ENCODE measurements at places on chromosomes 6 and 20. TPM values are rescaled to one million over a fixed set of nuclear protein-coding genes. Genes with fewer than 3 reads are reported as not detected.

DNA sequence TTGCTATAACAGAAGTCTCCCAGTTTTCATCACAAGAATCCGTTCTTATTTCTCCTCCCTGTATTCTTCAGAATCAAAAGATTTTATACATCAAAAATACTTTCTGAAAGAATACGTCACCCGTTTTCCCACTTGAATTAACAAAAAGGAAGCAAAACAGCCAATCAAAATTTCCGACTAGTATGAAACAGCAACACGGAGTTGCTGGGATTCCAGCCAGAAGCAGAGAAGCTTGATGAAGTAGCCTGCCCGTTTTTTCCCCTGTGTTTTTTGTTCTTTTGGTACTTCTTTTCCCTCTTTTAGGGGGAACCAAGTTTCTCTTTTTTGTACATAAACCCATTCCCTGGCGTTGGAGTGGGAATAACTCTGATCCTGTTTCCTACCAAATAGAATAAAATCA, 14.6 kb downstream of the TXLNB start:
- DNase-seq, result no peak

DNA sequence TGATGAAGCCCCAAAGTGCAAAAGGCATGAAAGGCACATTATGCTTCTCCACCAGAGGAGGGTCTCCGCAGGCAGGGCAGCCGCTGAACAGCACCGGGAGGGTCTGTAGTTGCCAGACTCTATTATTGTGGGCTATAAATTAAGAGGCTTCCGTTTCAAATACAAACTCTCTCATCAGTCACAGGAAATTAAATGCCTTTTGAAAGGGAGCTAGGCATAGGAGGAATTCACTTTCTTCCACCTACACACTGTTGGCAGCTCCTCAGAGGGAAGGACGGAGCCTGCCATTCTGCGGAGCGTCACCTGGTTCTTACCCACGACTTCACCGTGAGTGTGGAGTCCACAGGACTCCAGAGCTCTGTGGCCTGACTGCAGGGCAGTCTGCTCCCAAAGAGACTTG, 140.8 kb upstream of the AGPAT4 start:
- no peak for DNase-seq

DNA sequence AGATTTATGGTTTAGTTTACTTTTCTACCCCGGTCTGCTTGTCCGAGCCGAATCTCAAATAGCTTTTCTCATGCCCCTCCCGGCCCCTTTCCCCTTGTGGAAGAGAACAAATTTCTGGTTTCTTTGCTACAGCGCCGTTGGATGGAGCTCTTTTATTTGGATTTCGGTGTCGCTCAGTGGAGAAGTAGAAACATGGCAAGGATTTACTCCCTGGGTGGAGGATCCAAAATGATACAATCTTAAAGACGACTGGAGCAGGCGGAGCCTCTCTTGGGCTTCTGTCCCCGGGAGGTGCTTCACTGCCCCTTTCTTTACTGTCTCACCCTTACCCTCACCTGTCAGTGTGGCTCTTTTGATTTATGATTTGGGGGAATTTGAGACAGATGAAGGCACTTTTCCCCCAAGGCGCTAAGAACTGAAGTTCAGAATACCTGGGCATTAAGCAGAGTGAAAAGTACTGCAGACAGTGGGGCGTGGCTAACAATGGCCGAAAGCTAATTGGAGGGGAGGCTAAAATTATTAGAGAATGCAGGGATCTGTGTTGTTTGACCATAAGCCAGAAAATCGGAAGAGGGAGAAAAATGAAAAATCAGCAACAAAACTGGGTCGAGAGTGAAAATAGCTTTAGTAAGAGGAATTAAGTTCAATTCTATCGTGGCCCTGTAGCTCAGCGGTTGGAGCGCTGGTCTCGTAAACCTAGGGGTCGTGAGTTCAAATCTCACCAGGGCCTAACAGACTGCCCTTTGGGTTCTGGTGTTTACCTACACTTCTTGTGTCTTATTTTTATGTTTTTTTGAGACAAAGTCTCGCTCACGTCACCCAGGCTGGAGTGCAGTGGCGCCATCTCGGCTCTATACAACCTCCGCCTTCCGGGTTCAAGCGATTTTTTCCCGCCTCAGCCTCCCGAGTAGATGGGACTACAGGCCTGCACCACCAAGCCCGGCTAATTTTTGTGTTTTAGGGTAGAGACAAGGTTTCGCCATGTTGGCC, 145.1 kb upstream of the ZNF184 start:
- DNase-seq, result no peak

DNA sequence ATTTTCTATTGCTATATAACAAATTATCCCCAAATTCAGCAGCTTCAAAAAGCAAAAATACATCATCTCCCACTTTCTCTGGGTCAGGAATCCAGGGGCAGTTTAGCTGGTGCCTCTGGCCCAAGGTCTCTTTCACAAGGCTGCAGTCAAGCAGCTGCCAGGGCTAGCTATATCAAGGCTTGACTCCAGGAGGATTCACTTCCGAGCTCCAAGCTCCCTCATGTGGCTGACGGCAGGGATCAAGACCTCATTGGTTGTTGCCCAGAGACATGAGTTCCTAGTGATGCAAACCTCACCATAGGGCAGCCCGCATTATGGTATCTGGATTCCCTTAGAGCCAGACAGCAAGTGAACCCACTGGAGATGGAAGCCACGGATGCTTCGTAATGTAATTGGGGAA, 1.3 kb upstream of the VNN1 start:
- DNase-seq, result no peak

DNA sequence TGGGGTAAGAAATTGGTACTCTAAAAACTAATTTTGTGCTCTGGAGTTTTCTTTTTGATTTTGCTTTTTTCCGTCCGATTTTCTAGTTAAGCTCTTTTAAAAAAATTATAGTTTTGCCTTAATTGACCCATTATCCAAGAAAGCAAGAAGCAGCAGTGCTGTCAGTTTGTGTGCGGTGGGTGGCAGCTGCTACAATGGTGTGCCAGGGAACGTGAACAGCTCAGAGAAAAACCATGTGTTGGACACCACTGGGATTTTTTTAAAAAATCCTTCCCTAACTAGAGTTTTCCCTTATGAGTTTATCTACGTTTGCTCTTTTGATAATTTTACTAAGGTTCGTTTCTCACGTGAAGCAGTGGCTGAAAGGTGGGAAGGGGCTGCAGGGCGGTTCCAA, 8.0 kb downstream of the MAP3K5 start:
- DNase-seq, result no peak

GRCh38 chr6:55180258-55180657, 5.9 kb downstream of the HCRTR2 start:
- no peak for DNase-seq

GRCh38 chr20:12976720-12977309, 32.0 kb upstream of the SPTLC3 start:
- DNase-seq, result no peak

DNA sequence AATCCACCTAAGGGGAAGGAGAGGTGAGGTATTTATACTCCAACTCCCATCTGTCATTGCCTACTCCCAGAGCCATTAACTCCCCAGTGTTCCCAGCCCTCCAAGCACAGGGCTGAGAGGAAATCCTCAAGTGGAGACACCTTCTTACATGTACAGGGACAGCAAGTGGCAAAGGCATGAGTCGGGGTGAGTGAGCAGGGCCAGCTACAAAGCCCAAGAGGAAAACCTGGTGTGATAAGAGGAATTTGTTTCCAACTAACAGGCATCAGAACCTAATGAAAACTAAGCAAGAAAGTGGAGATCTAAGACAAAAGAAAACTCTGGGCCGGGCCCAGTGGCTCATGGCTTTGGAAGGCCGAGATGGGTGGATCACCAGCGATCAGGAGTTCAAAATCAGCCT, 70.0 kb upstream of the SRSF6 start:
- DNase-seq, result no peak

GRCh38 chr20:35985806-35986205, 17.4 kb downstream of the CNBD2 start:
- no peak for DNase-seq

GRCh38 chr6:128826606-128827005, 56.3 kb upstream of the LAMA2 start:
- no peak for DNase-seq

DNA sequence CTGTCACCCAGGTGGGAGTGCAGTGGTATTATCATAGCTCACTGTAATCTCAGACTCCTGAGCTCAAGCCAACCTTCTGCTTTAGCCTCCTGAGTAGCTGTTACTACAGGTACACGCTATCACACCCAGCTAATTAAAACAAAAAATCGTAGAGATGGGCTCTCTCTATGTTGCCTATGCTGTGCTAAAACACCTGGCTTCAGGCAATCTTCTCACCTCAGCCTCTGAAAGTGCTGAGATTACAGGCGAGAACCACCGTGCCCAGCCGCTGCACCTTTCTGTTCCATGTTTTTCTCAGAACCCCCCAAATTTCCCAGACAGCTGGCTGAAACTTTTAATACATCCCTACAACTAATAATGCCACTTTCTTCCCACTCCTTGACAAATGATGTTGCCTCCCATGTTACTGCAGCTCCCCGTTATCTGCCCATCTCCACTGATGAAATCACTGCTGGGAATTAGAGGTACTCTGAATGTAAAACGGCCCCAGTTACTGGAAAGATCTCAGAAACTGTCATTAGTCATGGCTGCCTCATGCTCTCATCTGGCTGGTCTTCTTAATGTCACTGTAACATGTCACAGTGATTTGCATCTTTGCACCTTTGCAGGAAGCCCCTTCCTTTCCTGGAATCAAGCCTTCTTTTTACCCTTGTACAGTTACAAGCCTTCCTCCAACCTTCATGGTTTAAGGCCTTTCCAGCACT, 697.5 kb downstream of the PRKN start:
- DNase-seq, result no peak

DNA sequence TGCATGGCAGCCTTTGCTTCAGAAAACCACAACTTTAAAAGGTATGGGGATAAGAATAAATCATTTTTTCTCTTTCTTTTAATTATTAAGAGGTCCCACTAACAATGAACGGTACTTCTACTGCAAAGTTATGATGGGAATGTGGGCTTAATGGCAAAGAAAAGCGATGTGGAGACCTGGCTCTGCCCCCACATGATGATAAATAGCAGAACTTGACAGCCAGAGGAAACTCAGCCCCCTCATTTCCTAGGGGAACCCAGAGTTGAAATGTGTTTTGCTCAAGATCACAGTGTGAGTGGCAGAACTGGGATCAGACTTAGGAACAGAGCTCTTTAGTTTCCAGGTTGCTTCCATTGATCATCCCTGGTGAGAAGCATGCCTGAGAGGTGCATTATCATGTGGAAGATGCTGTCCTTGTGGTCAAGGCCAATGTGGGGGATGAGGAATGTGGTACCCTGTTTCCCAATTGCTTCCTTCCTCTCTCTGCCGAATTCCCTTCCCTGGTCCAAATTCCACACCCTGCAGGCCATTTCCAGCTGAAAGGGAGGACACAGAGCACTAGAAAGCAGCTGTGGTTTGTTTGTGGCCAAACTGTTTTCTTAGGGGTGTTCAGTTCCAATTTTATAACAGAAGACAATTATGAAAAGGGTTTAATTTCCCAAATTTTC, 66.0 kb downstream of the BACH2 start:
- no peak for DNase-seq

DNA sequence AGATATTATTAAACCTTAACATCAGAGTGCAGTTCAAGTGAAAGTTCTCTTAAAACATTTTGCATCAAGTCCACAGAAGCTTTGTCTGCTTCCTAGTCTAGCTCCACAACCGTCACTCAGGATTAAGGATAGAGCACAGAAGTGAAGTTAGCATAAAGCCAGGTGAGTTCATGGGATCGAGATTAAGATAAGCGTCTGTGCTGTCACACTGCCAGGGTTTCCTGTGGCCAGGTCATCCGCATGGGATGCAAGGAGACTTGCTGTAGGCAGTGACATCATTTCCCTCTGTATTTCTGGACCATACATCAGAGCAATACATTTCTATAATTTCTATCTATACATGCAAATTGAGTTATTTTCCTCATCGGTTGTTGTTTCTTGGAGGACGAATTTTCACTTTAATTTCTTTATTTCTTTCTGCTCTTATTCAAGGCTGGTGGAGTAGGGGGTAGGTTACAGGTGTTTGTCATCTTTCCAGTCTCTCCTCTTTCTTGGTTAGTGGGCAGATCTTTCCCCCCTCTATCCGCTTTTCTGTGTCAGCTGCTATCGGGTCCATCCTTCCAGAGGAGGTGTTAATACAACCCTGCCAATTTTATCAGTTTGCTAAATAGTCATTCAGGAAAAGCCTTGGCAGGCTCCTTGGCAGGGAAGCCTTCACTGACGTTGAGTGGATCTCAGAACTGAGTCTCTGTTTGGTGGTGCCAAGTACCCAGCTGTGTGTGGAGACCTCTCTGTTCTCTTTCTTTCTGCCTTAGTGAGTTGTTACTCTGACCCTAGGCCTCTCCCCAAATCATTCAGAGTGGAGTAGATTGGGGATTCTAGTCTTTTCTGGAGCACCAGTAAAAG, 307.6 kb upstream of the MAP3K7 start:
- no peak for DNase-seq

DNA sequence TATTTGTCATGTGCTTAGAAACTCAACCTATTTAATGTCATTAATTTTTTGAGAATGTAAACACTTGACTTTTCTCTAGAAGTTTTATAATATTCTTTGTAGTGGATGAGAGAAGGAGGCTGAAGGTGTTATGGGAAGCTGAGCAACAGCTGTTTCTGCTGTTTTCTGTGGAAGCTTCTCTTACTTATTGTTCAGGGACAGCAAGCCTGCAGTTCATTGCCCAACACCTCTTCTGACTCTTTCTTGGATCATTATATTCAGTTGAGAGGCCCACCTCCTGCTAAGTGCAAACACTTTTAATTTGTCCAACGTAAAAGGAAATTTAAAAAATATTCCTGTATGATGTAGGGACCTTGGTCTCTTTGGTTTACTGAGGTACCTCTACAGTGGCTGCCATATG, 12.0 kb upstream of the ADGRF4 start:
- DNase-seq, result no peak

GRCh38 chr6:86251106-86251505, 608.4 kb upstream of the SYNCRIP start:
- no peak for DNase-seq

GRCh38 chr6:20413826-20414225, 12.1 kb downstream of the E2F3 start:
- no peak for DNase-seq

DNA sequence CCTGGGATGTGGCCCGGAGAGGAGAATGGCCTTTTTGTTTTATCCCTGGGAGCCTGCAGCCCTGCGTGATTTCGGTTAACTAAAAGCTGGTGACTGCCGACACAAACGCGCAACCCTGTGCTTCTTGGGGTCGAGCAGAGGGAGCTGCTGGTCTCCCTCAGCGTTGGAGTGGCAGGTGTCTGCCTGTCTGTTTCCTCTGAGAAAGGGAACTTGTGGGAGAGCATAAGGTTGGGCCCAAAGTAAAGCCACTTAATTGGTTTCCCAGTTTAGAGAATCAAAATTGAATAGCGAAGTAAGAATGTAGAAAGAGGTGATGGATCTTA, 500 bp downstream of the LTV1 start:
- DNase-seq, result no peak

GRCh38 chr6:42140032-42140431, 2.4 kb downstream of the C6orf132 start:
- no peak for DNase-seq

GRCh38 chr20:33404281-33404680, 3.0 kb upstream of the CDK5RAP1 start:
- DNase-seq, result no peak

GRCh38 chr6:56816370-56816769, 138.5 kb upstream of the BEND6 start:
- no peak for DNase-seq

The MAS1 gene
- total RNA-seq, result not detected

The NINL gene
- total RNA-seq, result 4.8 TPM

The HS3ST5 gene
- total RNA-seq, result not detected

The PROCR gene
- 1.5 TPM for total RNA-seq

The POU5F1 gene
- 3.7 TPM for total RNA-seq

The HLA-DQA2 gene
- total RNA-seq, result 0.35 TPM

The RCAN2 gene
- 0.15 TPM for total RNA-seq

The AURKA gene
- total RNA-seq, result 2.0 TPM

The ANKEF1 gene
- total RNA-seq, result 3.3 TPM

The DEFB129 gene
- not detected for total RNA-seq

The CD24 gene
- total RNA-seq, result 0.88 TPM

The BTBD9 gene
- 31.3 TPM for total RNA-seq

The IMPG1 gene
- not detected for total RNA-seq

The PTGIS gene
- total RNA-seq, result 0.22 TPM
